ENCODE measurements at places on chromosomes 6 and 20.
A peak's percentile ranks its signal among the peaks of the same experiment; 100 is the strongest.

DNA sequence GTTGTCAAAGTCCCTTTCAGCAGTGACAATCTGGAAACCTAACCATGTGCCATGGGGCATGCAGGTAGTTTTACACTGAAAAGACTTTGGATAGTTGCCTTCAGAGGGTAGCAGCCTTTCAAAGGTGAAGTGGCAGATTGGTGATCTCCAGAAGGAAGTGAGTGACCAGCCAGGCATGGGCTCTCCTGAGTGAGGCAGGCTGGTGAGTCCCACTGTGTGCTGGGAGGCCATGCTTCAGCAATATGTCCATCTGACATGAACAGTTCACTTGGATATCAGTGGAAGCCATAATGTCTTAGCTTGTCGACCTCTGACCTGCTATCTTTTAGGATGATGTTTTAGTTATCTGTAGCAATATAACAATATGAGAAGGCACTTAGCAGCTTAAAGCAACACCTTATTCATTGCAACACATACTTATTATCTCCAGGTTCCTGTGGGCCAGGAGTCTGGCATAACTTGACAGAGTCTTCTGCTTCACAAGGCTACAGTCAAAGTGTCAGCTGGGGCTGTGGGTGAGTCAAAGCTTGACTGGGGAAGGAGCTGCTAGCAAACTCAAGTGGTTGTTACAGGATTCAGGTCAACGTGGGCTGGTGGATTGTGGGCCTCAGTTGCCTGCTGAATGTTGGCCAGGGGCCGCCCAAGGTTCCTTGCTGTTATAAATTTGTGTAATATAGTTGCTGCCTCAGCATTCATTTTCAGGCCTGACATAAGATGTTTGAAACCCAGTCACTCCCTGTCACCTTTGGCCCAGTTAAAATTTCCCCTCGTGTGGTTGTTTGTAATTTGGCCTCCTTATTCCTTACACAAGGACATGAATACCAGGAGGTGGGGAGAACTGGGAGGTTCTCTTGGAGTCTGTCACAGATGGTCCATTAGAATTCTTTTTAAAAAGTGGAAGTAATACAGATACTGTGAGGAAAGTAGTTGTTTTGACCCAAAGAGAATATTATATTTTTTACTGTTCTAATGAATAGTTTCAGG, 100.2 kb downstream of the UST start:
- no peak overlapping the region for H3K4me3 ChIP-seq
- DNase-seq, result no peak
- no peaks in the 10 kb centered on the region for H3K4me1 ChIP-seq
- no peak overlapping the region for H3K27ac ChIP-seq
- no peaks in the 10 kb centered on the region for H3K36me3 ChIP-seq
- no peaks in the 10 kb centered on the region for H3K27me3 ChIP-seq

GRCh38 chr6:88920774-88921733, 42.4 kb downstream of the RNGTT start:
- no peak overlapping the region for H3K27ac ChIP-seq
- H3K4me1 ChIP-seq, result peaks cover 8% of the 10 kb centered on the region
- no peak overlapping the region for H3K4me3 ChIP-seq
- H3K36me3 ChIP-seq, result peaks cover 7% of the 10 kb centered on the region
- H3K27me3 ChIP-seq, result no peaks in the 10 kb centered on the region
- DNase-seq, result no peak

DNA sequence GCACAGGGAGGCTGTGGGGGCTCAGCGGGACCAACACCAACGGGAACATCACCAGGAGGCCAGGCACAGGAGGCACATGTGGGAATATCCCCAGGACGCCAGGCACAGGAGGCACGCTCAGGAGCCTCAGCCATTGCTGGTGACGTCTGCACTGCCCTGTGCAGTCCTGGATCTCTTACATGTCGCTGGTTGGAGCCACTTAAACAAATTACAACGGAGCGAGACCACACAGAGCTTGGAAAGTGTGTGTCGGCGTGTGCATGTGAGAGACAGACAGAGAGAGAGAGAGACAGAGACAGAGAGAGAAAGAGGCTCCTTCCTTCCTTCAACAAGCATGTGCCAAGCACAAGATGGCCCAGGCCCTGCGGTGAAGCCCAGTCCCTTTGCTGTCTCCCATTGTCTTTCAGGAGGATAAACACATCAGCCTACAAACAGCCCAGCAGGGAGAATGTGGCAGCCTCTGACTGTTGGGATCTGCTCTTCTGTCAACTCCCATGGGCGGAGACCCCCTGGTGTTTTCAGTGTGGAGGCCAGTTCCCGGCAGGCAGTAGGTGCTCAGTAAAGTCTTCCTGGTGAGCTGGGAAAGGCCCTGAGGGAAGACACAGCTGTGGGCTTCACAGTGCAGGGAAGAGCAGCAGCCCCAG, 112.7 kb upstream of the THBS2 start:
- no peak for DNase-seq
- H3K4me1 ChIP-seq, result peaks cover 18% of the 10 kb centered on the region
- H3K36me3 ChIP-seq, result no peaks in the 10 kb centered on the region
- H3K27me3 ChIP-seq, result no peaks in the 10 kb centered on the region

- H3K4me3 ChIP-seq, result no peak overlapping the region
- no peaks in the 10 kb centered on the region for H3K36me3 ChIP-seq
- DNase-seq, result no peak
These were observed 3.2 kb downstream of the GRIK2 start for GRCh38 chr6:101396548-101397173.

- H3K4me3 ChIP-seq, result no peak overlapping the region
- no peaks in the 10 kb centered on the region for H3K36me3 ChIP-seq
These were observed 164.1 kb upstream of the SALL4 start for GRCh38 chr20:51966296-51966971.

DNA sequence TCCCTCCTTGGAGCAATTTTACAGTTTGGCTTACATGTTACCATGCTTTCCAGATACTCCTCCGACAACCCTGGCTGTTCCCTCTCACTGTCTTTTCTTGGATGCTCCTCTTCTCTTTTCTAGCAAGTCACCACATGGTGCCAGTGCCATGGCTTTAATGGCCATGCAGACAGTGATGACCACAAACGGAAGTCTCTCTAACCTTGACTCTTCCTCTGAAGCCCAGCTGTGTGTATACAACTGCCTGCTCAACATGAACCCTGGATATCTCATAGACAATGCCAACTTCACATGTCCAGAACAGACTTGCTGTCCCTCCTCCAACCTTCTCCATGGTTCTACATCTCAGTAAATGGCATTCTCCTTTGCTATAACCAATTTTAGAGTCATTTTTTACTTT, 49.8 kb upstream of the NEDD9 start:
- peaks cover 11% of the 10 kb centered on the region for H3K4me1 ChIP-seq
- no peak for DNase-seq
- H3K36me3 ChIP-seq, result no peaks in the 10 kb centered on the region
- H3K27me3 ChIP-seq, result no peaks in the 10 kb centered on the region

GRCh38 chr20:15236812-15237211, 899.4 kb upstream of the FLRT3 start:
- H3K36me3 ChIP-seq, result no peaks in the 10 kb centered on the region
- DNase-seq, result peak; percentile 15
- no peaks in the 10 kb centered on the region for H3K27me3 ChIP-seq
- H3K4me3 ChIP-seq, result no peak overlapping the region
- no peak overlapping the region for H3K27ac ChIP-seq
- peaks cover 2% of the 10 kb centered on the region for H3K4me1 ChIP-seq

- peaks cover 3% of the 10 kb centered on the region for H3K27me3 ChIP-seq
- no peaks in the 10 kb centered on the region for H3K36me3 ChIP-seq
- no peak for DNase-seq
- H3K27ac ChIP-seq, result no peak overlapping the region
These were observed 90.2 kb downstream of the DLGAP4 start for GRCh38 chr20:36396340-36396739.

- no peak overlapping the region for H3K4me3 ChIP-seq
- no peaks in the 10 kb centered on the region for H3K36me3 ChIP-seq
- H3K27ac ChIP-seq, result no peak overlapping the region
- no peaks in the 10 kb centered on the region for H3K27me3 ChIP-seq
- H3K4me1 ChIP-seq, result no peaks in the 10 kb centered on the region
These were observed 49.7 kb downstream of the SYNE1 start for GRCh38 chr6:152587473-152587872.

DNA sequence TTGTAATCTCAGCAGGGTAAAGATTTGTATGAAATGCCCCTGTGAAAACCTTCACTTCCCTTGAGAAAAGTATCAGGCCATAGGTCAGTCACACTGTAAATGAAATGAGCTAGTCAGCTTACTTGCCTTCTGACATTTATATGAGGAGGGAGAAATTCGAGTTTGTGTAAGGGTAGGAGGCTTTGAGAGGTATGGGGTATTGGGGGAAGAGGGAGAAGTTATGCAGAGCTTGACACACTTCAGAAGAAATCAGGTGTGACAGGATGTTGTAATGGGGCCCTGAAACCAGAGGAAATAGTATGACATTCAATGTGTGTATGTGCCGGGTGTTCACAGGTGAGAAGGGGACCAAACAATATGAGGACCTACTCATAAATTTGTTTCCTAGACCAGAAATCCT, 64.2 kb upstream of the CCN6 start:
- H3K4me3 ChIP-seq, result no peak overlapping the region
- H3K4me1 ChIP-seq, result peaks cover 46% of the 10 kb centered on the region
- DNase-seq, result no peak

DNA sequence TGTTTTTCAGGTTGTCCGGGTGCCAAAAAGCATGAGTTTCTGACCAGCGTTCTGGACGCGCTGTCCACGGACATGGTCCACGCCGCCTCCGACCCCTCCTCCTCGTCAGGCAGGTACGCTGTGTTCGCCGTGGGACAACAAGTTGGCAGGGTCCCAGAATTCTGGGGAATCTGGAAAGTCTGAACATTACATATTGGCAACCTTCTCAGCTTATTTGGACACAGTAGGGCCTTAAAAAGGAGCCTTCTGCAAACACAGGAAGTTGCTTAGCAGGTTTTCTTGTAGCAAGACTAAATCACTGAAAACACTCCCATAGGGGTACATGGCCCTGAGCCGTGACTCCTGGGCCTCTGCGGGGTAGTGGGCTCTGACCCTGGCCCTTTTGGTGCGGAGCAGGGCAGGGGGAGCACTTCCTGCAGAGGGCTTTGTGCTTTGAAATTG, 209.7 kb downstream of the SMOC2 start:
- H3K27ac ChIP-seq, result no peak overlapping the region
- peaks cover 6% of the 10 kb centered on the region for H3K4me1 ChIP-seq
- H3K27me3 ChIP-seq, result peaks cover 11% of the 10 kb centered on the region
- H3K4me3 ChIP-seq, result no peak overlapping the region

DNA sequence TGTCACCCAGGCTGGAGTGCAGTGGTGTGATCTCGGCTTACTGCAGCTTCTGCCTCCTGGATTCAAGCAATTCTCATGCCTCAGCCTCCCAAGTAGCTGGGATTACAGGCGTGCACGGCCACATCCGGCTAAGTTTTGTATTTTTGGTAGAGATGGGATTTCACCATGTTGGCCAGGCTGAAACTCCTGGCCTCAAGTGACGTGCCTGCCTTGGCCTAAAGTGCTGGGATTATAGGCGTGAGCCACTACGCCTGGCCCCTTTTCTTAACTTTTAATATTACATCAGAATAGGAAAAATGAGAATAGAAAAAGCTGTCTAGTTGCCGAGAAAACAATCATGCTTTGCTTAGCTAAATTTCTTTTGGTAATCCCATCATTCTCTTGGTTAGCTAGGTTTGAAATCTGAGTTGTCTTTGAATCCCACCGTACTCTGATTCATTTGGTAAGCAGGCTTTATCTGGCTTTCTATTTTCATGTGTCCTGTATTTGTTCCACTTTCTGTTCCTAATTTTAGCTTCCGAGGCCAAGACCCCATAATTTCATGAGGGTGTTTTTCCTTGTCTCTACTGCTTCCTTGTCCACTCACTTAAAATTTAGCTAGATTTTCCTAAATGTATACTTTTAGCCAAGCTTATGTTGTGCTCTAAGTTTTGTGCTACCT, 83.5 kb downstream of the NCOA3 start:
- H3K4me1 ChIP-seq, result no peaks in the 10 kb centered on the region
- no peak overlapping the region for H3K27ac ChIP-seq
- DNase-seq, result no peak
- H3K36me3 ChIP-seq, result no peaks in the 10 kb centered on the region

GRCh38 chr6:148967541-148967956, 220.7 kb downstream of the UST start:
- no peak overlapping the region for H3K4me3 ChIP-seq
- peaks cover under 1% of the 10 kb centered on the region for H3K4me1 ChIP-seq
- no peak overlapping the region for H3K27ac ChIP-seq
- DNase-seq, result no peak
- no peaks in the 10 kb centered on the region for H3K27me3 ChIP-seq

GRCh38 chr6:73109659-73110058, 115.6 kb downstream of the KHDC1L start:
- H3K27ac ChIP-seq, result no peak overlapping the region
- H3K4me1 ChIP-seq, result no peaks in the 10 kb centered on the region
- H3K27me3 ChIP-seq, result no peaks in the 10 kb centered on the region

DNA sequence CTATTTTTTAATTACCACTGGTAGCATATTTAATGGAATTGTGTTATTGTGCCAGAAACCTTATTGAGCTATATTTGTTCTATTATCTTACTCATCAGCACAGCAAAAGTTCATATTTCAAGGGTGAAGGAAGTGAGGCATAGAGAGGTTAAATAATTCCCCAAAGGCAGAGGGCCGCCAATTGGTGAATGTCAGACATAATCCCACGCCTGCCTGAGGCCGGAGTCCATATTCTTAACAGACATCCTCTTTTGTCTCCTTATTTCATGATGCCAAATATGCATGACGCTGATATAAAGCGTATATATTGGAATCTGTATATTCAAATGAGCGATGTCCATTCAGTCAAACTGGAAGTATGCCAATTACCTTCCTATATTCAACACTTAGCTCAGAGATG, 505.0 kb upstream of the SLC35B3 start:
- H3K4me1 ChIP-seq, result no peaks in the 10 kb centered on the region
- no peak for DNase-seq
- H3K27me3 ChIP-seq, result no peaks in the 10 kb centered on the region
- no peaks in the 10 kb centered on the region for H3K36me3 ChIP-seq
- no peak overlapping the region for H3K4me3 ChIP-seq

DNA sequence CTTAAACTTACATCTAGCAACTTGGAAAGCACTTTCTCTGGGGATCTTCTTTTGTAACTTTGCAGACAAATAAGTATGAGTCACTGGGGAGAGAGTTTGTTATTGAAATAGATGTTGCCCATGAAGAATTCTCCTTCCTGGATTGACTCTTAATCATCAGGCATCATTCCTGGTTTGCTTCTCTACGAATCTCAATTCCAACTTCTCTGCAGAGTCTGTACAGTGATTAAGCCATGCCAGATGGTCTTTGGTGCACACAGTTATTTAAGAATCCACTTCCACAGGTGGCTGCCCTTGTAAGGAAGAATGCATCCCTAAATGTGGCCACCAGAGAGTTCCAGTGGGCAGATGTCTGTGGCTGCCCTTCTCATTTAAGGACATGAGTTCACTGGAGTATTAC, 25.7 kb downstream of the MYCT1 start:
- H3K36me3 ChIP-seq, result no peaks in the 10 kb centered on the region
- no peak overlapping the region for H3K27ac ChIP-seq
- H3K27me3 ChIP-seq, result no peaks in the 10 kb centered on the region
- DNase-seq, result no peak
